ENCODE measurements at places on chromosomes 4 and X.
A peak's percentile ranks its signal among the peaks of the same experiment; 100 is the strongest.

DNA sequence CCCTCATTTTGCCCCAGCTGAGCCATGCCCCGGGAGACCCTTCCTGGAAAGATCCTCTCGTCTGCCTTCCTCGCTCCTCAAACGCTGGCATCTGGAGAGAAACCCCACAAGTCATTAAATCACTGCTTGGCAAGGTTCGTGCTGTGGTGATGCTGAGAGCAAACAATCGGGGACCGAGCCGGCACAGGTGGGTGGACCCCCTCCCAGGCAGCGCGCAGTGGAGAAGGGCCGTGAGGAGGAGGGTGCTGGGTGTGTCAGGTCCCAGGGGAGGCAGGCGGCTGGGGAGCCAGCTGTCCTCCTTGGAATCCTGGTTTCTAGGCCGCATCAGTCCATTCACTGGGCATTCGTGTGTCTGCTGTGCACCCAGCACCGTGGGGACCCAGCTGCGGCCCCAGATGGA is 64.9 kb upstream of the PSAPL1 start:
- DNase-seq: no peak

DNA sequence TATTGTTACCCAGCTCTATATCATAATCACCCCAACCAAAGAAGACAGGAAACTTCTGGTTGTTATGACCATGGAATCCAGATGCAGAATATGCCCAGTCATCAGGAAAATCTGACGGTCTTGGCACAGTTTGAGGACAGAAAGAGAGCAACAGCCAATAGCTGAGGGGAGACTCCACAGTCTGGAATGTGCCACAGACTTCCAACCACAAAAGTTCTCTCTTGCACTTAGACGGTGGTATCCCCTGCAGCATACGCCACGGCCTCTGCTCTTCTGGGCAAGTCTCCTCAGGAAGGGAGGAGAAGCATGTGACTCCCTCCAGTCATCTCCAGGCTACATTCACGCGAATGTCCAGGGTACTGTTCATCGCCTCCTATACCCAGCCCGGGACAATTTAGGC is 18.4 kb downstream of the ZNF827 start:
- DNase-seq: no peak

- peak; percentile 61 for DNase-seq
These were observed at the start of gene MXRA5 for GRCh38 chrX:3346501-3347259. Gene MXRA5 (minus strand): TSS chrX:3346652. CDS start chrX:3343833, 2,819 bp downstream.

DNA sequence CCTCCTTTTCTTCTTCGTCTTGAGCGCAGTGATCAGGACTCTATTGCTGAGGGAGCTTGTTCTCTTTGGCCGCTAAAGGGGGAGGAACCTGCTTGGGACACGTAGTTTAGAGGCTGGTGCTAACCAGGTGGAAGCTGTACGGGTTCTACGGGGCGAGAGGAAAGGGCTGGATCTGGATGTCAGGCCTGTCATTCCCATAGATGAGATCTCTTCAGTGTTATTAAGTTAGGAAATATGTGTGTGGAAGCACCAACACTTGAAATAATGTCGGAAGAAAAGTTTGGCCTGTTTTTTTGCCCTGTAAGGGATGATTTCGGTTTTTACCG is 643 bp downstream of the SRP72 start:
- DNase-seq: no peak

DNA sequence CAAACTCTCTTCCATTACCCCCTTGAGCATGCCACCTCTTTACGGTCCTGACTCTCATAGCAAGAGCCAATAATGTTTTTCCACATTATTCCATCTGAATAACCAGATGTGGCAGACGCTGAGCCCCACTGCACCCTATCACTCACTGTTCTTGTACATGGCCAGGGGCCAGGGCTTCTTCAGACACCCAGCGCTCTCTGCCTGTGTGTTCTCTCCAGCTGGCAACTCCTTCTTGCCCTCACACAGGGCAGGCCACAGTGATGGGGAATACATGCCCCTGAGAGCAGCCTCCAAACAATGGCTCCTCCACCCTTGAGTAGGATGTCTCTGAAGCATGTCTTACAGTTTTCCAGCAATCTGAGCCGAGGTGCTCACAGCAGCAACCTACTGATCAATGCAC is 50.8 kb upstream of the STIM2 start:
- DNase-seq: no peak

DNA sequence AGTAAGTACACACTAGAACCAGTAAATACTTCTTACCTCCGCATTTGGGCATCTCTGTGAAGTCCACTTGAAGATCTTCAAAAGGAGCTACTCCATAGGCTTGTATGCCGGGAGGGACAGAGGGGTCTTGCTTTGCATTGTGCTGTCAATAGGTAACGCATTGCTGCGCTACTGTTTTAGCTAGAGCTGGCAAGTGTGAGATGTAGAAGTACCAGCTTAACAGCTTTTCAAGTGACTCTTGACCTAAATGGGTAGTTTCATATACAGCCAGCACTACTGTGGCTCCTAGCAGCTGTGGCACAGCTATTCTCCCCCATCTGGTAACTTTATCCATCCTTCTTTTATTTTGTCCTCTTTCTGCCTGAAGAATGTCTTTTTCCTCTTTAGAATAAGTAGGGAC is 205.3 kb upstream of the KLF8 start:
- no peak for DNase-seq

- no peak for DNase-seq
These were observed 34.6 kb downstream of the FAM9C start for GRCh38 chrX:13009844-13010243.

GRCh38 chr4:4694296-4694772 is 152.5 kb upstream of the STX18 start:
- DNase-seq: peak; percentile 30

DNA sequence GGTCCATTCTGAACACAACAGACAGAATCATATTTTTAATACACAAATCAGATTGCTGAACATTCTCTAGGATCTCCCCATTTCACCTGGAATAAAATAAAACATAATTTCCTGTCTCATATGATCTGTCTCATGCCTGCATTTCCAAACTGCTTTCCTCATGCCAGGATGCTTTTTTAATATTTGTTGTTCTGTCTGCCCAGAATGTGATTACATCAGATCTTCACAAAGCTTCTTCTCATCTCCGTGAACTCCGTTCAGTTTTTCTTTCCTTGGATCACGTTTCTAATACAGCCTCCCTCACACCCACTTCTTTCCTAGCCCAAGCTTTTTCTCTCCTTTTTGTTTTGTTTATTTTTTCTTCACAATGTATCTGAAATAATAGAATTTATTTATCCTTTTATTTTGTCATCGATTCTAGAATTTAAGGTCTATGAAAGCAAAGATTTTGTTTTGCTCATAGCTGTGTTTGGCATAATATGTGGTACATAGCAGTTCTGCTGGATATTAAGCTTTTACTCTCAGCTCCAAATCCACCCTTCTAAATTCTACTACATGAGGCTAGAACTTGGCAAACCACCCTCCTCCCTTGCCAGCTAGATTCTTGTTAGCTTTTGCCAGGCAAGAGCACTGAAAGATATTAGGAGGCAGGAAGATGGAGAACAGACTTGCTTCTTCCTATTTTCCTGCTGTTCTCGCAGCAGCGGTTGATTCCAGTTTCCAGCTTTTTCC is 165.5 kb upstream of the SLIT2 start:
- DNase-seq: no peak

DNA sequence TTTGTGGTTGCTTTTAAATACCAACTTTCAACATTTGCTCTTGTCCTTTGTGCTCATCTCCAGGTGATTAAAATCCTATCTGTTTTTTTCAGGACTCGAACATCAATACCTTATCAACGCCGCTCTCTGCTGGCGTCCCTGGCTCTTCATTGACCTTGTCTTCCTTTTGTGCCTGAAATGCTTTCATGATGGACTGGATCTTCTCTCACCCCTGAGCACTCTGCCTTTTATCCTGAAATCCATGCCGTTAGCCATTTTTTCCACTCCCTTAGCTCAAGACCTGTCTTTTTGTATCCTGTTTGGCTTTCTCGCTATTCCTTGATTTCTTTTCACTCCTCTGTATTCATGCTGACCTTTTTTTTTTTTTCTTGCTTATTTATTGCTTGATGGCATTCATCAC is 549.5 kb upstream of the CPEB2 start:
- no peak for DNase-seq

DNA sequence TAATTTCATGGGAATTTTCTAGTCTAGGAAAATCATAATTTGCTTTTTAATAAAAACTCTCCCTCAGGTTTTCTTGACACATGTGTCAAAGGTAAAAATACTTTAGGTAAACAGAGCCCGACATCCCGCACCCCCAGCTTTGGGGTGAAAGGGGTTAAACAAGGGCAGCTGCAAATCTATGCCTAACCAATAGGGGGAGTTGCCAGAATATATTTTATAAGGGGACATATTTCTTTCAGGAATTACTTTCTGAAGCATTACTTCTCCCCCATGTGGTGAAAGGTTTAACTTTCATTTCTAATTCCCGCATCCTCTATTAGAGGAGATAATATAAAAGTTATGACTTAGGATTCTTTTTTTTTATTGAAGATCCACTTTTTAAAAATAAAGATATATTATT is 53.9 kb upstream of the HEPH start:
- DNase-seq: no peak

GRCh38 chr4:13427599-13428325 is 56.4 kb downstream of the RAB28 start:
- no peak for DNase-seq

GRCh38 chr4:77104791-77105540 is 29.2 kb upstream of the CCNI start:
- peak; percentile 51 for DNase-seq

GRCh38 chr4:156954587-156954986 is 17.0 kb downstream of the PDGFC start:
- no peak for DNase-seq

DNA sequence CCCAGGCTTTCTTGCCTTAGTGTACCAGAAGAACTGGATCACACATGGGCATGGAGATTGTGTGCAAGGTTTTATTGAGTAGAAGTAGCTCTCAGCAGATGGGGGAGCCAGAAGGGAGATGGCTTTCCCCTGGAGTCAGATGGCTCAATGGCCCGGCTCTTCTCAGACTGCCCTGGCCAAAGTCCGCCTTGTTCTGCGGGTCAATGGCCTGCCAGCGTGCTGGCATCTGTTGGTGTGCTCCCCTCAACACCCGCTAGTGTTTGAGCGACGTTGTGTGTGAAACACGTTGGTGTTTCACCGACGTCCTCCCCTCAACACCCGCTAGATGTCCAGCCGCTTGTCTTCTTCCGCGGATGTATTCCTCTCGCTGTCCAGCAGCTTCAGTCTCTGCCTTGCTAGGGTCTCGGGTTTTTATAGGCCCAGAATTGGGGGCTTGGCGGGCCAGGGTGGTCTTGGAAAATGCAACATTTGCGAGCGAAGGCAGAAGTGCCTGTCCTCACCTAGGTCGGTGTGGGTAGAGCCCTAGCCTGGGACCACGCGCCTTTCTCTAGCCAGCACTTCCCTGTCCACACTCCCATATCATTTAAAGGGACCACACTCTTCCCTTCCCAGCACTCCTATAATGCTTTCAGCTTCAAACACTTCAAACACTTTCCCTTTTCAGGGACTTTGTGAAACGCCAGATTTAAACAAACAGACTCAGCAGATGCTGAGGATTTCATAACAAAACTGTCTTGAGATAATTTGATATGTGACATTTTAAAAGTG is 21.1 kb upstream of the PRKG2 start:
- DNase-seq: no peak

DNA sequence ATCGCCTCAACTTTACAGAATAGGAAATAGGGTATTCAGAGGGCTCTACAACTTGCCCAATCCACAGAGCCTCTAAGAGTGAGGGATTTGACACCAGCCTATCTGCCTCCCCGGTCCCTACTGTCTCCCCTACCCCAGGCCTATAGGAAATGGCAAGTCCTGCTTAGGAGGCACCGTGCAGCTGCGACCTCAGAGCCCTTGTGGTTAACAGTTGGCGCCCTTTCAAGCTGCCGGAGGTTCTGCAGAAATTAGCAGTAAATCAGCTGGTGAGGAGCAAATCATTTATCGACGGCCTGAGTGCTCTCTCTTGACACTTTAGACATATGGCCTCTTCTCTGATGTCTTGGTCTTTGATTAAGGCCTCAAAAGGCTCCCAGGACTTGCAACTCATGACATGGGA is 96.9 kb downstream of the CLNK start:
- no peak for DNase-seq

- DNase-seq: peak; percentile 72
These were observed at the start of gene QDPR for GRCh38 chr4:17511950-17512795. Gene QDPR (minus strand): TSS chr4:17512090. CDS start chr4:17512054, 36 bp downstream.

DNA sequence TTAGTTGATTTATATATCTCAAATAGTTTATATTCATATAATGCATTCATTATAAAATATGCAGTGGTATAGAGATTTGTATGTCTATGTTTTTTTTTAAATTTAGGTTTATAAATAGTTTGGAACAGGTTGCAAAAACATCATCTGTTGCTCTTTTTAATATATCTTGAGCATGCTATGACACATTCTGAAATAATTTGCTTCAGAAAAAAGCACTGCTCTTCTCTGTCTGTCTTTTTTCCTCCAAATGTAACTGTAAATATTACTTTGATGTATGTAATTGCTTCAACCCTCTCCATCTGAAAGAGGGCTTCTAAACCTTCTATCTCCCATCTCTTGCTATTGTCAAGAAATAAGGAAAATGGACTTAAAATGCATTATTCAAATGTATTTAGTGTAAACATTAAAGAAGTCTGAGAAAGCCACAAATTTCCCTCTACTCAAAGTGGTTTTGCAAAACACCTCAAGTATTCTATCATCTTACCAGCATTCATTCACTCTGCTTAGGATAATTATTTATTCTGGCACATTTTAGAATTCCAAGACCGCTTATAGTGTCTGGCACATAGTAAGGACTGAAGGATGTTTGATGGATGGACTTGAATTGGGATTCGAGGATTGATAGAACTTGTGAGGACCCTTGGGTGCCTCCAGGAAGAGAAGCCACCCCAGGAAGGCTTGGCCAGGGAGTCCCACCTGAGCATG is 87.8 kb downstream of the CLNK start:
- DNase-seq: no peak

- no peak for DNase-seq
These were observed 145.4 kb upstream of the MED14 start for GRCh38 chrX:40880712-40881111.

- no peak for DNase-seq
These were observed 22.3 kb downstream of the SLC34A2 start for GRCh38 chr4:25677943-25678342.

DNA sequence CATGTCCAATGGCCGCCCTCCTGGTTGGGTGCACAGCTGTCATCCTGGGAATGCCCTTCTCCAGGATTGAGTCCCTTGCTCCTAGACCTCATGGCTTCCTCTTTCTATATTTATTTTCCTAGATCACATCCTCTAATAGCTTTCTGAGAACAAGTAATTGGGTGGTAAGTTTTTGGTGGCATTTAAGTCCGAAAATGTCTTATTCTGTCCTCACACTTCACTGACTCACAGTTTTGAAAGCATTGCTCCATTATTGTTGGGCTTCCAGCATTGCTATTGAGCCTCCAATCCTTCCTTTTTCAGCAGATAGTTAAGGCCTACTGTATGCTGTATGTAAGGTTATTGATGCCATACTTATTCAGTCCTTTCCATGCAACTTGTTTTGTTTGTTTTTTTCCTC is 25.9 kb downstream of the PGM2 start:
- no peak for DNase-seq

GRCh38 chrX:23879380-23880090 is 28.2 kb downstream of the APOO start:
- no peak for DNase-seq

DNA sequence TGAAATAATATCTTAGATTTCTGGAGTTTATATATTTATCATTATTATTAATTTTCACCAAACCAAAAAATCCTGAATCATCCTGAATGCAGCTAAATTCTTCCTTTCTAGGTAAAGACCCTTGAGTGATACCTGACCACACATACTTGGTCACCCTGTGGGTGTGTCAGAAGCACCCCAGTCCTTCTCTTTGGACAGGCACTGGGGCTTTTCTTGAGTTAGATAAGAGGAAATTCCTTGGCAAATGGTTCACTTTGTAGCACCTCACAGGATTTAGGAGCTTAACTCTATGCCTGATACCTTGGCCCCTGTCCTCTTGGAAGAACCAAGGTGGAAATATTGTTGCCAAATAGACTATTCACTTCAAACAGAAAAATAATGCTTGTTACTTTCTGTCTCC is 69.6 kb upstream of the PNPLA4 start:
- DNase-seq: no peak

Data from right kidney (tissue), 9 donors.